NB4 (cell line): ENCODE measurements at places on chromosomes 12 and 14.

GRCh38 chr12:130162267-130162666 lies at the start of gene FZD10:
Gene FZD10 (plus strand): TSS chr12:130162464. CDS start chr12:130162943, 479 bp downstream.
- no peak for DNase-seq

GRCh38 chr12:108693751-108694150 lies 37.6 kb downstream of the CORO1C start:
- DNase-seq: no peak

GRCh38 chr14:22780105-22780679 lies 13.7 kb downstream of the OXA1L start:
- DNase-seq: no peak

GRCh38 chr14:36113341-36113740 lies 63.2 kb downstream of the PTCSC3 start:
- no peak for DNase-seq

- peak; percentile 68 for DNase-seq
Measured at GRCh38 chr12:127293507-127294310, 973.3 kb upstream of the TMEM132C start.

DNA sequence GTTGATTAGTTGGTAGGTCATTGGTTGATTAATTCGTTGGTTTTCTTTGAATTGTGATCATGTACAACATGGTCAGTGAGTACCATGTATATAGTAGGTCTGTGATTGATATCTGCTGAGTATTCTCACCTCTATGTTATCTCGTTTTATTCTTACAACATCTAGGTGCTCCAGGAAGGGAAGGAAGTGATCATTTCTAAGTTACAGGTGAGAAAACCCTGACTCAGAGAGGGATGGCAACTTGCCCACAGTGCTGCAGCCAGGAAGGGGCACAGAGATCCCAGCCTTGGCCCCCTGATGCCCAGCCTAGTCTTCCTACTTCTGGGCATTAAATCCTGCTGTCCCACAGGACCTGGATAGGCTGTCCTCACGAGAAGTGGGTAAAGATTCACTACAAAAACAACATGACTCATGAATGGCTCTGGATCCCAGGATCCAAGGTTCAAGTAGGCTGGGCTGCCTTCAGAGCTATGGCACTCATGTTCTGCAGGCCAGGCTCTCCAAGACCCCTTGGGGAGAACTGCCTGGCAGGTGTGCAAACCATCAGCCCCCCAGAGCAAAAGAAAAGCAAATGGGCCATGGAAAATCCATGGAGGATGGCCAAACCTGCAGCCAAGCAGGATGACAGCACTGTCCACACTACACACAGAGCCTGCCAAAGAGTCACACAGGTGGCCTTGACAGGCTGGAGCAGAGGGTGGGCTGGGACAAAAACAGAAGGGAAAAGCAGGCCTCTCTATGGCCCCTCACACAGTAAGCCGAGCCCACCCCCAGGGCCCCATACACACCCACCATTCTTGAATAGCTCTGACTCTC lies 146.2 kb downstream of the BCL11B start:
- DNase-seq: no peak

DNA sequence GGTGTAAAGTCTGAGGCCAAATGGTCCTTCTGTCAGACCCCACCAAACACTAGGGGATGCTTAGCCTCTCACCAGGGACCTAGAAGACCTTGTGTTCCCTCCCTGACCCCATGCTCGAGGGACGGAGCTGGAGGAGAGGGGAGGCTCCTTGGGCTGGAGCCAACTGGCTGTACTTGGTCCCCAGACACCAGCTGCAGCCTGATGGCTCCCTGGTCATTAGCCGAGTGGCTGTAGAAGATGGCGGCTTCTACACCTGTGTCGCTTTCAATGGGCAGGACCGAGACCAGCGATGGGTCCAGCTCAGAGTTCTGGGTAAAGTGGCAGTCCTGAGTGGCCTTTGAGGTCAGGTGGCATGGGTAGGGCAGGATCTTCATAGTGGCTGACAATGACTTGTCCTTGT lies 29.0 kb downstream of the PAPLN start:
- DNase-seq: no peak

DNA sequence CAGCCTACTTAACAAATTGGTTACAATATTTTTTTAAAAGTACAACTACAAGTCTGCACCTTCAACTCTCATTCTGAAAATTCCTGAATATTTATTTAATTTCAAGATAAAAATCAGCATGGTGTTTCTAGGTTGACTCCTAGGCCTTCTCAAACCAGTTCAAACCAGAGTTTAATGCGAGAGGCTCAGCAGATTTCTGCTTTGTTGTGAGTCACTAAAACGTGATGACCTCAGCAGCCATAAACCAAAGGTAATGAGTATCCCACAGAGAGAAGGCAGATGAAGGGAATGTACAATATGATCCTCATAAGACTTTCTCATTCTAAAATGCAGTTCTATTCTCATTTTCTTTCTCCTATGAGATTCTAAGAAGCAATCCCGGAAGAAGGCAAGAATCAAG lies 1.5 kb downstream of the PRDM4 start:
- DNase-seq: peak; percentile 77
